Lung microvascular endothelial cell (primary cell): ENCODE measurements at places on chromosomes 2 and 18.

GRCh38 chr2:129070663-129071062 is 752.0 kb upstream of the HS6ST1 start:
- DNase-seq = no peak

DNA sequence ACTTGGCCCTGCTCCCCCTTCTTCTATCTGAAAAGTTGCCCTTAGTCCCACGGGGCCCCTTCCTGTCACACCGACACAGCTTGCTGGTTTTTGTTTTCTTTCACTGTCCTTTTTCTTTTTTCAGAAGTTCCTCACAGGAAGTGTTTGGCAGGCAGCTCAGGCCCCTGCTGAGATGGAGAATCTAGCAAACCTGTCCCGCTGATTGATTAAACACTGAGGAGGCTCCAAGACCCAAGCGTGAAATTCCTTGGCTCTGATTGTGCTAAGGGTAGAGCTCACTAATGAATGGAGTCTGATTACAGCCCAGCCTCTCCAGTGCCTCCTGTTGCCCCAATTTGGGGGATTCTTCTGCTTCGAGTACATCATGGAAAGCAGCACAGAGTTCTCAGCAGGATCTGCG is 365.9 kb upstream of the MEX3C start:
- no peak for DNase-seq

DNA sequence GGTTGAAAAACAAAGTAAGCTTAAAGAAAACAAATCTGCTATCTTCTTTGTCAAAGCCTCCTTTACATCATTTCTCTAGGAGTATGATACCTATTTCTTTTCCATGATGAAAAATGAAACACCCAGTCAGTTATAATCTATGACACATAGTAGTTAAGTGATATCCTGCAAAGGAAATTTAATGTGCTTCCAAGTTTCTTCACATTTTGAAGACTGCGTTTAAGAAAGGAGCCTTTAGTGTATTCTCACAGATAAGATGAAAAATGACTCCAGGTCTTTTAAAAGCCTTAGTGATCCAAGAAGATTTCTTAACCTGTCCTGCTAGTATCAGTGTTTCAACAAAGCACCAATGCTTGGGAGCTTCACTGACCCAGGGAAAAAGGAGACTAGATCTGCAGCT is 356.7 kb downstream of the CCDC85A start:
- no peak for DNase-seq

GRCh38 chr2:121334581-121335293 is 49.7 kb upstream of the TFCP2L1 start:
- DNase-seq = no peak

DNA sequence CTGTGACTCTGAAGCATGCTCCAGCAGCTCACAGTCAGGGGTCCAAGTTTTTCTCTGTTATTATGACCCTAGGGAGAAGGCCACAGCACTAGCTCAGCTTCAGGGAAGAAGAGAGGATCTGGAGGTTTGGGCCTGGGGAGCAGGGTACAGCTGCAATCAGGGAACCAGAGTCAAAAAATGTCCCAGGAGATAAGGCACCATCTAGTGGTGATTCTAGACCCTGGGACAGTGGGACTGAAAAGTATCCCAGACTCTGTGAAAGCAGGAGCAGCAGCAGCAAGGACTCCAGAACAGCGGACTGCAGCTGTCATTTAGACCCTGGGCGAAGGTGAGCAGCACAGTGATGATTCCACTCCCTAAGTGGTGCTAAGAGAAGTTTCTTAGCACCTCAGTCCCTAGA is 278.4 kb upstream of the DDX18 start:
- no peak for DNase-seq

DNA sequence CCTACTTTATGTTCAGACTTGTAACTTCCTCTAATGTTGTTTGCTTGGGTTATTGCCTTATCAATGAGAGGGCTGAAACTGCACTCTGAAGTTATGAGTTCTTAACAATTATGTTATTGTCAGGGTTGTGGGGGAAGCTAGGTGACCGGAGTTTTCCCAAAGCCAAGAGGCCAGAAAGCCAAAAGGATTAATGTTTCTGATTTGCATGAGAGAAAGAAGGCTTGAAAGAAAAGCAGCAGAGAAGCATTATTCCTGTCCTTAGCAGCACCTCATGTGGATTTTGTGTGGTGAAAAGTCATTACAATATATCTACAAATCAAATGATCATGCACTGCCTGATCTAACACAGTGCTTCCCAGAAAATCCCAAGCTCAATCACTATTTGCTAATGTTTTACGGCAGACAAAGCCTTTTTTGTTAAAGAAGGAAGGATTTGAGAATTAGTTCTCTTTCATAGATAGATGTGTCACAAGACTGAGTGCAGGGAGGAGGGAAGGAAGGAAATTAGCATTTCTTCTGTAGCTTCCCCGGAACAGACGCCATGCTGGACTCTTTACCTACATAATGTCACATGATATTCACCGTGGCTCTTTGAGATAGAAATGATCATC is 203.2 kb downstream of the ALK start:
- no peak for DNase-seq

DNA sequence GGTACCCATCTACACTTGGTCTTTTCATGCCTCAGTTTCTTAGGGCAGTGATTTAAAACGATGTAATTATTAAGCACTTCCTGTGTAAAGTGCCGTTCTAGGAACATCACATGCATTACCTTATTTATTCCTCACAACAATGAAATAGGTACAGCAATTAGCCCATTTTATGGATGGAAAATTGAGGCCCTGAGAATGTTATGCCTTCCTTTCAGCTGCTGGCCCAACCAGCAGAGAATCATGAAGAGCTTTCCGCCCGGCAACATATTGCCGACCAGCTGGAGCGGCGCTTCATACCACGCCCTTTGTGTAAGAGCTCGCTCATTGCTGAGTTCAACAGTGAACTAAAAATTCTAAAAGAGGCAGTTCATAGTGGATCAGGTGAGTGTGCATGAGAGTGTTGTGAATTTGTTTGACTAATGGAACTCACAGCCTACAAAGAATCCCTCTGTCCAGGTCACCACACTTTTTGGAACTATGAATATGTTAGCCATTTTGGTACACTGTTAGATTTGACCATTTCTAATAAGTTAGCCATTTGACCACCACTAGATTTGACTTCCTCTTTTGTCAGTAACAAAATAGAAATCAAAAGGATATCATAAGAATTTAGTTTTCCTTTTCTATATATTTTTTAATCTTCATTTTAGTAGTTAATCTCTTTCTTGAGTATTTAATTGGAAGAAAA is 25.6 kb upstream of the RPE start:
- no peak for DNase-seq

- no peak for DNase-seq
Observed at GRCh38 chr2:239723486-239724193, 301.5 kb downstream of the NDUFA10 start.

DNA sequence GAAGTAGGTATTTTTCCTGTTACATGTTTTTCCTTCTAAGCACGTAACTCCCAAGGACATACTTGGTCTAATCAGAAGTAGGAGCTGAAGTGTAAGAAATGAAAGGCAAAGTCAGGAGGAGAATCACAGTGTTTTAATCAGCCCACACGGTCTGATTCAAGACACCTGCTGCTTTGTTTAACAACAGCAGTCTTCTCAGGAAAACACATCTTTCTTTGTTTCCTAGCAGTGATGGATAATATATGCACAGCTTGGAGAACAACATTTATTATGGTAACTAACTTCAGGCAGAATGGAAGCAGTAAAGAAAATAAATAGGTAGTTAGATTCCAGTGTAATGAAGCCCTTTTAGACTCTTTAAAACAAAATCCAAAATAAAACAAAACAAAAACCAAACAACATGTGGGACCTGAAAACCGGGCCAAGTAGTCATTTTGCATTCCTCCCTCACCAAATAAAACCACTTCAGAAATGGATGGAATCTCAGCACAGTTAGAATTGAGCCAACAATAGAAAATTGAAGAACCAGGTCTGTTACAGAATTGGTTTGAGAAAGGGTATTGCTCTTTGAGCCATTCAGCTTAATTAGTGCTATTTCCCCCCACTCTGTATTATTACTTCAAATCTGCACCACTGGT is 61.1 kb upstream of the UGP2 start:
- DNase-seq = no peak
